Kidney epithelial cell (primary cell): ENCODE measurements at places on chromosomes 7 and 10. TPM values are rescaled to one million over a fixed set of nuclear protein-coding genes. Genes with fewer than 3 reads are reported as not detected.

DNA sequence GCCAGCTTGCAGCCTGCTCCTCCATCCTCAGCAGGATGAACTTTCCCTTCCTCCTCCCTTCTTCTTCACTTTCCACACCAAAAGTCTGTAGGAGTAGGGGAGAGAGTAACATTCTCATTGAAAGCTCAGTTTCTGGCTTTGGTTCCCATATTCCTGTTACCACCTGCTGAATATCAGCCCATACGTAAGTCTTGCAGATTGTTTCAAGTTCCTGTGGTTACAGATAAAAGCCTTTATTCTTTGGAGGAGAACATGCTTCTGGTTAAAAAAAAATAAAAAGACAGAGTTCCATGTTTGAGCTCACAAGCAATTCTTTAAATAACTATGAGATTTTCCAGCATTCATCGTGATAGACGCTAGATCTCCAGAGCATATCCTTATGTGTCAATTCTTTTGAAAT, 637.3 kb downstream of the SUGCT start:
- no peak for DNase-seq

GRCh38 chr7:92817398-92817797, 19.0 kb downstream of the CDK6 start:
- DNase-seq, result no peak

GRCh38 chr7:150390205-150390604, 11.1 kb downstream of the ZNF775 start:
- DNase-seq, result no peak

DNA sequence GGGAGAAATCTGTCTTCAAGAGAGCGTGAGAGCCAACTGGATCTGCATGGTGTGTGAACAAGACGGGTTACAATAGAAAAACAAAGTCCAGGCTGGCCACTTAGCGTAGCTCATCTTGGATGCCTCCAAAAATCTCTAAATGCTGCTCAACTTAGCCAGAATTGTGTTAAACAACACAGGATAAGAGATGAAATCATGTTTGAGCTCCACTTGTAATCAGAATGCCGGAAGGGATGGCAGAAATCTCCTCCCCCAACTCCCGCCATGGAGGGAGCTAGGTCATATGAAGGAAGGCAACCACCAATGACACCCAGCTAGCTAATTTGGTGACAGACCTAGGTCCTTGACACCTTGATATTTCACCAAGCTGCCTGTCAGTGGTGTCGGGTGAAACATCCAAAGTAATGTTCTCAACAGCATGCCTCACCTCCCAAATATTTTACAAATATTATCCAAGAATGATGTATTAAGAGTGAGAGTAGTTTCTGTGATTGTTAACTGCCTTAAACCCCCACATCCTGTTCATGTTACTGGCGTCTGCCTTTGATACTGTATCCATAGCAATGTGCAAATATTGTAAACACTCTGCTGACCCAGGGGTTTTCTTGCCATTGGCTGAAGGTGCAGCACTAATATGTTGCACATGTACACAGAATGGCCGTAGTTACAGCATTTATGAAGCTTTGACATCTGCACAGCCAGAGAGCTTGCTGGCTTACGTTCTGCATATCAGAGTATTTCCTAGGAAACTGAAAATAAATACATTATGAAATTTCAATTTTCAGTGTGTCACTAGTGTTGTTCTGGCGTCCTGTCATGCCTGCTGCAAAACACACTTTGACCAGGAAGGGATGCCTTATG, 25.8 kb downstream of the TMEM254 start:
- no peak for DNase-seq

DNA sequence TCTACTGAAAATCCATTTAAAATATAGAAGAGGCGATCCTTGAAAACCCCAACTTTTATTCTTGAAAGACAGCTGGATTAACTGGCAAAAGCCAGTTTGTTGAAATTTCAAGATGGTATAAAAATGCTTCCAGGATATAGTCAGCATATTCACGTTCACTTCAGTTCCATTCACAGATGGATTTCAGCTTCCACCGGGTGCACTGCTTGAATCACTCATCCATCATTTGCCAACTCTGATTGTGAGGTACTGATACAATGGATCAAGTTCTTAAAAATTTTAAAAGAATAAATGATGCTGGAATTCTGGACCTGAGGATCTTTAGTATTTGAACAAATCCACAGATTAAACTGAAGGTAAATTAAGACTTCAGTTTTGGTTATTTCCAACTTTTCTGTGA, 2.4 kb downstream of the PURB start:
- DNase-seq, result no peak

DNA sequence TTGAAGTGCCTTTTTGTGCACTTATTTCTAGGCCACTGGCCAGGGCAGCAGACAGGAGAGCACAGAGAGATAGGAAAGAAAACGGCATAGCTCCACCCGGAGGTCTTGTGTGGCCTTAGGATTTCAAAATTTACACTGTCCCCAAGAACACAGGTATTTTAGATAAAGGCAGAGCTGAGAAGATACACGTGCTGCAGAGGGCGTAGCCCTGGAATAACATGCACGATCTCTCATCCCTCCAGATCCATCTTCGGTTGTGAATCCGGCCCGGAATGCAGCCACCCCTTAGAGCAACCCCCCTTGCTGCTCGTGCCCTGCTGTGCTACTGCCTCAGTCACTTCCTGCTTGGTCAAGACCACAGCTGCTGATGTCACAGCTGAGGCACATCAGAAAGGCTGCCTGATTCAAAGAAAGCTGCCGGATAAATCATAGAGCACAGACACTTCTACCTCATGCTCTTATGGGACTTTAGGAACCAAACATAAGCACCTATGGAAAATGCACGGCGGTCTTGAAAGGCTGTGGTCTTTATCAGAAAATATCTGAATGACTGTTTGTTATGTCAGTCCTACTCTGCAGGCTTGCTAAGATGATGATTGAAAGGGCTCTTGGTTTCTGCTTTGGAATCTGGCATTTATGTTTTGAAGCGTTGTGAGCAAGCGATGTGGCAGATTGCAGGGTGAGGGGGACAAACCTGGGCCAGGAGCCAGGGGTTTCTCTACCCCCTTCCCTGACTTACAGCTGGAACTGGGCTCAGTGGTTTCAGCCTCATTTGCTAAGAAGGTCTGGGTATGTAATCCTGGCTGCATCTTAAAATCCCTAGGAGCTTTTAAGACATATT, 152.0 kb downstream of the SVIL start:
- DNase-seq, result no peak

GRCh38 chr7:82167558-82168314, 275.8 kb downstream of the CACNA2D1 start:
- no peak for DNase-seq

- no peak for DNase-seq
Observed at GRCh38 chr7:39904077-39904486, 46.0 kb upstream of the CDK13 start.

DNA sequence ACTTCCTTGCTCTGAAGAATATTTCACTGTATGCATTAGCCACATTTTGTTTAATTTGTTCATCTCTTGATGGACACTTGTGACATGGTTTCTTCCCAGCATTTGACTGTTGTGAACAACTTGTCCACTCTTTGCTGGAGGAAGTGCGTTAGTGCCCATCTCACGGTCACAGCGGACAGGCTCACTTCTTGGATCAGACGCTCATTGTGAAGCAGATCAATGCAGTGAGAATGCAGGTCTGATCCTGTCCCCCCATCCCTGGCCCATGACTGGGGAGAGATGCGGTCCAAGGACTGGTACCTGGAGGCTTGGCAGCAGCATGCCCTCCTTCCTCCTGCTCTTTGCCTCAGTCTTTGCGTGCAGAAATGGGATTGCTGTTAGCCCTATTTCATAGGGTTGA, 41.5 kb downstream of the DOCK1 start:
- DNase-seq, result no peak

- no peak for DNase-seq
Observed at GRCh38 chr7:79504607-79505389, 51.3 kb upstream of the MAGI2 start.

DNA sequence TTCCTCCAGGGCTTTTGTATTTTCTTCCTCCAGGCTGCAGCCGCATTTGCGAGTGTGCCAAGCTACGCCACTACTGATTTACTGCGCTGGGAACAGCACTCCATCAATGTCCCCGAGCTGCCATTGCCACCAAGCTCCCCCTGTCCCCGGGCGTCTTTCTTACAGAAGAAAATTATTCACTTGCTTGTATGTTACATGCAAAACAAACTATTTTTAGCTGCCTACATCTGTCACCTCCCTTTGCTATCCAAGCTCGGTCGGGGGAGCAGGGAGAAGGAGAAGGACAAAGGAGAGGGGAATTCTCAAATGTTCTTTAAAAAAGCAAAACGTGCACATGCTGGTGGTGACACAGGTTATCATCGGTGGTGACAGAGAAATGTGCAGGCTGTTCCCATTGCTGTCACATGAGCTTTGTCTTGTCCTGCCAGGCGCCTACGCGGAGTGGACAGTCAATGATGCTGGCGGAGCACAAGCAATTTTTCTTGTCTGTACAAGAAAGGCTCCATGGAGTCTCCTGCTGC, 93.1 kb downstream of the ADARB2 start:
- no peak for DNase-seq

GRCh38 chr10:75585294-75585693, 153.9 kb downstream of the LRMDA start:
- DNase-seq, result no peak

GRCh38 chr7:64795176-64795575, 948 bp downstream of the ZNF138 start:
- DNase-seq, result no peak

DNA sequence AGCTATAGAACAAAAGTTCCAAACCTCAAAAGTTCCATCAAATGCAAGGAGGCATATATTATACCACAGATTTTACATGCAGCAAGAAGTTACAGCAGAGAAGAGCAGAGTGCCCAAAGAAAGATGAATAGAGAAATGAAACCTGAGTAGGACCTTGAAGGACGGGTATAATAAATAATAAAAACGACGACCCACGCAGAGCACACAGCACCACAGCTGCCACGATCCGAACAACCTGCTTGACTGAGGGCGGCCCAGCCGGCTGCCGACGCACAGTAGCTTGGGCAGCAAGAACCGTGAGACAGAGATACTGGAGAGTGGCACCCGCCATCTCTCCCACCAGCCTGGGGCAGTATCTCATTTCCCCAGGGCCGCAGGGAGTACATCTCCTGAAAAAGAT, 79.0 kb downstream of the HIPK2 start:
- DNase-seq, result no peak

GRCh38 chr10:116838143-116838725, 11.1 kb upstream of the ENO4 start:
- DNase-seq, result no peak

- no peak for DNase-seq
Observed at GRCh38 chr10:71346731-71347130, 27.7 kb downstream of the SLC29A3 start.

- DNase-seq, result no peak
Observed at GRCh38 chr7:156074982-156075615, 262.8 kb upstream of the SHH start.

DNA sequence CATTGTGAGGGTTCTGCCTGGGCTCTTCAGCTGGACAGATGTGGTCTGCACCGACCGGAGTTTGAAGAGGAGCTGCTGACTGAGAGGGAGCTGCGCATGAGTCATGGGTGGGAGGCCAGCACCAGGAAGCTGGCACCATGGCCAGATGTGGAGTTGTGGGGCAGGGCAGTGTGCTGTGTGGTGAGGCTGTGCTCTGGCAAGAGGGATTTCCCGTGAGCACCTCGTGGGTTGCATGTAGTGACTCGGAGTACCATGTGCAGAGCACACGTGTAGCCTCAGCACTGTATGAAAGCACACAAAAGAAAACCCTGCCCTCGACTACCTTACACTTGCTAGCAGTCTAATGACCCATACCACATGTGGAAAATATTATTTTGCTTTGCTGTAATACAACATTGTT, 103.4 kb downstream of the WNT2 start:
- DNase-seq, result no peak

DNA sequence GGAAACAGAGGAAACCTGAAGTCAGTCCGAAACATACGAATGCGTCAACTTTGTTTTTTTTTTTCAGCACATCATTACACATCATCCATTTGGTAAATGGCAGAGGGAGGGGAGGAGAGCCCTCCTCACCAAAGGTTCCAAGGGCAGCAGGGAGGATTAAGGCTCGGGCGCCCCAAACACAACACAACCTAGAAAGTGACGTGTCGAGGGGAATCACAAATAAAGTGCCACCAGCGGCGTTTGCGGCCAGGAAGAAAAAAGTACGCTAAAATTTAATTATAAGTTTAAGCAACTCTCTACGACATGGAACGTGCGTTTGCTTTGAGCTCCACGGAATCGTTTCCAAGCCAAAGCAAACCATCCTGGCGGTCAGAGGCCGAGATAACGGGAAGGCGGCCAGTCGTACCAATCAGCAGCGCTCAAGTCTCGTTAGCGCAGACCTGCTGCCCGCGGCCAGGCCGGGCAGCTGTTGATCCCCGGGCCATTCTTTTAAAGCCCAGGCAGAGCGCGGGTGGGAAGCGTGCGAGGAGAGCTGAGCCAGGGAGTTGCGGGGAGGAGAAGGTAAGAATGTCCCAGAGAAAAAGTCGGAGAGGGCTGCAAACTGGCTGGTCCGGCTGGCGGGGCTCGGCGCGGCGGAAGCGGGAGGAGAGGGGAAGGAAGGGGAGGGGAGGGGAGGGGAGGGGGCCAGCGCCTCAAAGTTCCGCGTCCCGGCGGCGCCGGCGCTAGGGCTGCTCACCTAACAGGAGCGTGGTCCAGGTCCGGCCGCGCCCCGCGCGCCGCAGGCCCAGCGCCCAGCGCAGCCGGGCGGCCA, 719 bp downstream of the DPY19L1 start:
- DNase-seq, result no peak

GRCh38 chr7:133491201-133491691, 238.4 kb downstream of the EXOC4 start:
- no peak for DNase-seq

DNA sequence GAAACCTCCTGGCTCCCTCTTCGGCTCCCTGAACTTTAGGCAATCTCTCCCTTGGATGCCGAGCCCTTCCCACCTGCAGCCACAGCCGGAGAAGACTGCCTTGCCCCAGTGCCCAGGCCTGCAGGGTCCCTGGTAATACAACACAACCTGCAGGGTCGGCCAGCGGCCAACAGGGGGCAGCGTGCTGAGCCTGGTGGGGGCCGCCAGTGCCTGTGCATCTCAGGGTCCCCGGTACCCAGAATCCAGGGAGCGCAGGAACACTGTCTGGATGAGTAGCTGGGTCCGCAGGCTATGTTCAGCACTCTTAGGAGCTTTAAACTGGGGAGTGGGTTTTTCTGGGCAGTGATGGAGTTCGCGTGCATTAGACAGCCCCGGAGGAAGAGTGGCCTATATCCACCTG, 17.5 kb upstream of the C10orf71 start:
- no peak for DNase-seq

- DNase-seq, result no peak
Observed at GRCh38 chr10:77105761-77106221, 531.8 kb downstream of the KCNMA1 start.

TAS2R4 gene
- total RNA-seq, result 0.07 and 0.08 TPM in 2 replicates

ADIRF gene
- 0.41 TPM in 1 of 2 replicates, not detected in the other for total RNA-seq

GIMAP8 gene
- not detected in 2 replicates for total RNA-seq

DRGX gene
- total RNA-seq, result not detected in 2 replicates

PBLD gene
- total RNA-seq, result 3.1 and 4.5 TPM in 2 replicates

TMEM130 gene
- 0.14 and 0.33 TPM in 2 replicates for total RNA-seq

LRRD1 gene
- not detected in 2 replicates for total RNA-seq

PGAM1 gene
- 350 and 356 TPM in 2 replicates for total RNA-seq

CHCHD1 gene
- total RNA-seq, result 41.8 and 46.8 TPM in 2 replicates

DNAJB9 gene
- 49.5 and 72.7 TPM in 2 replicates for total RNA-seq

CNPY1 gene
- not detected in 2 replicates for total RNA-seq

WNT8B gene
- total RNA-seq, result 0.07 TPM in 1 of 2 replicates, not detected in the other

IGFBP1 gene
- total RNA-seq, result 8.1 and 13.5 TPM in 2 replicates

GDF2 gene
- not detected in 2 replicates for total RNA-seq

CH25H gene
- total RNA-seq, result 0.29 and 0.34 TPM in 2 replicates

CCL24 gene
- not detected in 2 replicates for total RNA-seq

AMZ1 gene
- 2.8 and 5.6 TPM in 2 replicates for total RNA-seq
